ENCODE measurements at places on chromosomes 4 and X.

- DNase-seq: no peak
These were observed 498.0 kb downstream of the STPG2 start for GRCh38 chr4:97645071-97645821.

- no peak for DNase-seq
These were observed 19.5 kb downstream of the CNGA2 start for GRCh38 chrX:151754047-151754429.

GRCh38 chr4:183788308-183788905 lies 116.7 kb upstream of the STOX2 start:
- no peak for DNase-seq

DNA sequence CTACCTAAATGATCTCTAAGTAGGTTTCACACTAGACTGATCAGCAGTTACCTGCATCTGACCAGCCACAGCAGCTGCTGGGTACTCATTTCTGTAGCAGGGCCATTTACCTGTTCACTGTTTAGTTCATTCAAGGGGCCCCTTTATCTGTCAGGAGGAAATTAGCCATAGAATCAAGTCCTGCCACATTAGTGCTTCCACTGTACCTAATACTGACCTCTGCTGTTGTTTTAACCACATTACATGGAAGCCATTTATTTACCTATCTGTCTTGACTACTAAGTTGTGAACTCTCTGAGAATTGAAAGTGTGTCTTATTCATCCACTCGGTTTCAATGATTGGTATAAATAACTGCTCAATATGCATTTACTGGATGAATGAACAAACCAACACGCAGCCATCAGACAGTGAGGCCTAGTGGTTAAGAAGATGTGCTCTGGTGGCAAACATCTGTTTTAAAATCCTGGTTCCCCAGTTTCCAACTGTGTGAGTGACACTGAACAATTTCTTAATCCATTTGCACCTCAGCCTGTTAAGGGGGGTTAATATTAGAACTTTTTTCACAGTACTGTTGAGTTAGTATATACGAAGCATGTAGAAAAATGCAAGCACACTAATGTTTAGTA lies 30.0 kb upstream of the ANXA5 start:
- peak; percentile 44 for DNase-seq

GRCh38 chr4:174279433-174280155 lies 3.9 kb downstream of the FBXO8 start:
- DNase-seq: no peak

DNA sequence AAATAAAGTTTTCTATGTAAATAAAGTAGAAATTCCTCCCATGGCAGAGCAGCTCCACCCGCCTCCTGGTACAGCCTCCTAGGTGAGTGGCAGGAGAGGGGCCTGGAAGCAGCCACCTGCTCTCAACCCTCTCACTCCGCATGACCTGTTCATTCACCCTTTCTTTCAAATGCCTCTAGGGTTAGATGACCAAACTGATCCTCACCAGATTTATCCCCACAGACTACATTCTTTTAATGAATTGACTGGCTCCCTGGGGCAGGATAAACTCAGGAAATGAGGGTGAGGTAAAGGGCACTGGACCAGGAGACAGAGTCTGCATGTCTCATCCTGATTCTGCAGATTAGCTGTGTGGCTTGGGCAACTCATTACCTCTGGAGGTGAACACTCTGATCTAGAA lies 32.6 kb upstream of the NKX6-1 start:
- no peak for DNase-seq

GRCh38 chr4:170388255-170388654 lies 298.5 kb upstream of the AADAT start:
- DNase-seq: no peak

DNA sequence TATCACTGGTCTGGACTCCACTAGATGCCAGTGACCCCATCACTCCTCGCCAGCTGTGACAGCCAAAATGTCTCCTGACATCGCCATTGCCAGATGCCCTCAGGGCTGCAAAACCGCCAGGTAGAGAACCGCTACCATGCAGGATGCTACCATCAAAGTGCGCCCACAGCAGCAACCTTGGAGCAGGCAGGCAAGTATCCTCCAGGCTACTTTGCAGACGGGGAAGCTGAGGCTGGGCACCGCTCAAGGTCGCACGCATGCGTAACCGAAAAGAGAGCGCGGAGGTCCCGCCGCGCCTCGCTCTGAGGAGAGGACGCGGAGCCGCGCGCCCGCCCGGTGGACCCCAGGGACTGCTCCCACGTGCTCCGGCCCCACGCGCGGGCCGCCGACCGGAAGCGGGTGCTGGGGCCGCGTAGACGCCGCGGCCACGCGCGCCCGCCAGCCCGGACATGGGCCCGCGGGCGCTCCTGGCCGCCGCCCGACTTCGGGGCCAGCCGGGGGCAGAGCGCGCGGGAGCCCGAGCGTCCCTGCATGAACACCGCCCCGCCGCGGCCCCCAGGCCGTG lies at the start of gene STS:
TSS of gene STS (plus strand) at position 300 of the 565 bp plus-strand sequence. CDS start 105,488 bp downstream, outside the sequence.
- DNase-seq: no peak

- DNase-seq: no peak
These were observed 20.5 kb upstream of the ZNF81 start for GRCh38 chrX:47815901-47816845.

DNA sequence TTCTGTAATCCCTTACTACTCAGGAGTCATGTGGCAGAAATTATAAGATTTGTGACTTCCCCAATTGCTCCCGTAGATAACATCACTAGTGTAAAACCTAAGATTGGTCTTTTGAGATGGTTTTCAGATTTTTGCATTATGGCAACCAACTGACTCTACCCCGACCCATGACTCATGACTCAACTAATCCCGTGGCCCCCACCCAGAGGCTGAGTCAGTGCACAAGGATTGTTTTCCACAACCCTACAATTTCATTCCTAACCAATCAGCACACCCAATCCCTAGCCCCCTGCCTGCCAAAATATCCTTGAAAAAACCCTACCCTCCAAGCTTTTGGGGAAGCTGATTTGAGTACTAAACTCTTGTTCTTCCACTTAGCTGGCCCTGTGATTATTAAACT lies 109.4 kb upstream of the FAM9C start:
- no peak for DNase-seq

GRCh38 chrX:133177202-133177601 lies 41.0 kb downstream of the TFDP3 start:
- DNase-seq: no peak

DNA sequence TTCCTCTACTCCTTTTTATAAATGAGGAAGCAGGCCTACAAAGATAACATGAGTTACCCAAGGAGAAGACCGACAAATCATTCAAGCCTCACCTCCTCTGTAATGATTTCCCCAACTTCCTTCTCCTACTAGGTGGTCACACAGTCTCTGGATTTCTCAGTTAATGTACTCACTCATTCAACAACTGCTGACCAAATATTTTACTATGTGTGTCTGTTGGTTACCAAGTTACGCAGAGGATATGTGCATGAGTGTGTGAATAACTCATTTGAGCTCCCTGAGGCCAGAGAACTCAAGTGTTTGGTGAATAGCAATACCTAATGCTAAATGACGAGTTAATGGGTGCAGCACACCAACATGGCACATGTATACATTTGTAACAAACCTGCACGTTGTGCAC lies 10.4 kb downstream of the CASK start:
- DNase-seq: no peak

DNA sequence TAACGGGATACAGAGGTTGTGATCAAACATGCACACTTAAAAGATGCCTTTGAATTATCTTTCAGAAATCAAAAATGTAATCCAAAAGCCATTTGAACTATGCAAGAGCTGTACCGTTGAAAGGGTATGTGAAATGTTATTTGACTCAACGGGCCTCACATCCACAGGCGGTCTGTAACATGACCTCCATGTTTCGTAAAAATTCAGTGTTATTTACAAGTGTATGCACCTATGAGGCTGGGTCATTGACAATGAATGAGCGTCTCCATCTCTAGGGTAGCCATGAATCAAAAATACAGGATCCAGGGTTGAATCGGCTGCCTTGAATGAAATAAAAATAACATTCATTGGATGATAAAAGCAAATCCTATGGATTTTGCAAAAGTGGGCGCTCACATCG lies 100.1 kb downstream of the CRLF2 start:
- DNase-seq: no peak

Measured in renal pelvis (tissue), 12 donors.